ENCODE measurements at places on chromosomes 5 and 9.

DNA sequence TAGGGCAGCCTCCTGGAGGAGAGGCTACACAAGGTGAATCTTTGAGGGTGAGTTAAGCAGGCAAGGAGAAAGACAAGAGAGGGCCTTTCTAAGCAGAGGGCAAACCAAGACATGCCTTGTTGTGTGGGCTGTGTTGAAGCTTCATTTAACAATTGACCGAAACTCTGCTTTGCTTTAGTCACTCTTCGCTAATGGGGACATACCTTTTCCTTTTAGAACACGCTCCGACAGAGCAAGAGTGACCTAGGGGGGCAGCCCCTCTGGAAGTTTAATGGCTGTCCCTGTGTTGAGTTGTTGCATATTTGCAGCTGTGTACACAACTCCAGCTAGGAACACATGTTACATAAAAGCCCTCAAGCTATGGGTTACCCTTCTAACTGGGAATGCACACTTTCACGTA lies 218.1 kb upstream of the WWC1 start:
- no peak for DNase-seq

DNA sequence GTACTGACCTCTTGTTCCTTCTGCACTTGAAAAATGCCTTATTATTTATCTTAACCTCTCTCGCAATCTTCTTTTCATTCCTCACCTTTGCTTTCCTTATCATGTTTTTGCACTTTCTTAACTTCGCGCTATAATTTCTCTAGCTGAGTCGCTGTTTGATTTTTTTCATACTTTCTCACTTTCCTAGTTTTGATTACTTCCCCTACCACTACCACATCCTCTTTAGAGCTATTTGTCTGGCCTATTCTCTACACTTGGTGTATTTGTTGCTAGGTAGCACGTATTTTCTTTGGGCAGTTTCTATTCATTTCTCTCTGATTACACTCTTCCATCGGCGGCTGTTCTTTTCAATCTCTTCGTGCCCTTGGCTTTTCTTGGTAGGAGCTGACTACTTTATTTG lies 611.8 kb downstream of the BNC2 start:
- DNase-seq = no peak

- no peak for DNase-seq
Observed at GRCh38 chr9:135770203-135770535, 68.2 kb downstream of the KCNT1 start.

- no peak for DNase-seq
Observed at GRCh38 chr5:177315411-177315810, 3.7 kb upstream of the MXD3 start.

DNA sequence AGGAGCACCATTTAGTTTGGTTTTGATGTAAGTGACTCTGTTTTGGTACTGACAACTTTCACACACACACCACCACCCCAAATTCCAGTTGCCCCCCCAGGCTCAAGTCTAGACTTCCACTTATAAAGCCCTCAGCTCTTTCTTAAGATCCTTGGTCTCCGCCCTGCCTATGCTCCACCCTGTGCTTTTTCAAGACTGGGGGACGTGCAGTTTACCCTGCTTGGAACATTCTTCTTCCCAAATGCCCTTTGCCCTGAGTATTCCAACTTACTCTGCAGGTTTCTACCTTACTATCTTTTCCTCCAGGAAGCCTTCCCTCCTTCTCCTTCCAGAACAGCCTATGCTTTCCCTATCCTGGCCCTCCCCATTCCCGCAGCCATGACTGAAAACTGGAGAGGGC lies 1.5 kb upstream of the TRIM14 start:
- DNase-seq = no peak

- no peak for DNase-seq
Observed at GRCh38 chr9:106883626-106884190, 20.7 kb downstream of the ZNF462 start.

- DNase-seq = no peak
Observed at GRCh38 chr5:131720714-131721113, 76.1 kb downstream of the FNIP1 start.

DNA sequence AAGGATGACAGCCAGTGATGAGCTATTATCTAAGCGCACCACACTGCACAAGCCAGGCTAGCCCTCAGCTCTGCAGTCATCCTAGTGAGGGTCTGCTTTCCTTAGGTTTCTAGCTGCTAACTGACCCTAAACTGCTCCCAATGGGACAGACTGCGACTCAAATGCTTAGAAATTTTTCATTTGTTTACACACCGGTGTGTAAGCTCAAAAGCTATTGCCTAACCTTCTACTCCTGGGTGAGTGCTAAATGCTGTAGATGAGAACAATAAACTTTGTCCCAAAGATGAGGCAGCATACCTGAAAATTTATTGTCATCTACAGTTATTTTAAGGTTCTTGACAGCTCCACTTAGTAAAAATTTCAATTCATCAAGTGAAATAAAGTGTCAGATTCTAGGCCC lies 311.4 kb downstream of the TMEM167A start:
- DNase-seq = no peak

GRCh38 chr5:109199799-109200620 lies 209.8 kb downstream of the PJA2 start:
- DNase-seq = no peak

DNA sequence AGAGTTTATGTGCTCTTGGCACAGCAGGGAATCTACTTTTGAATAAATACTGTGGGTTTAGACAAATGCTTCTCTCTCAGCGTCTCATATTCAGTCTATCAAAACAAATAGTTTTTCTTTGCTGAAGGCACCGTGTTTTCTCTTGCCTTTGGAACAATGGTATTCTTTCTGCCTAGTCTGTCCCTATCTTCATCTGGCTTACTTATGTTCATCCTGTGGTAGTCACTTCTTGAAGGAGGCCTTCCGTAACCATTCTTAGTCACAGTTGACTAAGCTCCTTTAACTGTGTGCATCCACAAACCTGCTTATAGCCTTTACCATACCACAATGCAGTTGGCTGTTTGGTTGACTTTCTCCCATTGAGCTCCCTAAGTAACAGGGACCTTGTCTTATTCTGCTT lies 45.9 kb downstream of the LARP1 start:
- DNase-seq = peak; percentile 54

DNA sequence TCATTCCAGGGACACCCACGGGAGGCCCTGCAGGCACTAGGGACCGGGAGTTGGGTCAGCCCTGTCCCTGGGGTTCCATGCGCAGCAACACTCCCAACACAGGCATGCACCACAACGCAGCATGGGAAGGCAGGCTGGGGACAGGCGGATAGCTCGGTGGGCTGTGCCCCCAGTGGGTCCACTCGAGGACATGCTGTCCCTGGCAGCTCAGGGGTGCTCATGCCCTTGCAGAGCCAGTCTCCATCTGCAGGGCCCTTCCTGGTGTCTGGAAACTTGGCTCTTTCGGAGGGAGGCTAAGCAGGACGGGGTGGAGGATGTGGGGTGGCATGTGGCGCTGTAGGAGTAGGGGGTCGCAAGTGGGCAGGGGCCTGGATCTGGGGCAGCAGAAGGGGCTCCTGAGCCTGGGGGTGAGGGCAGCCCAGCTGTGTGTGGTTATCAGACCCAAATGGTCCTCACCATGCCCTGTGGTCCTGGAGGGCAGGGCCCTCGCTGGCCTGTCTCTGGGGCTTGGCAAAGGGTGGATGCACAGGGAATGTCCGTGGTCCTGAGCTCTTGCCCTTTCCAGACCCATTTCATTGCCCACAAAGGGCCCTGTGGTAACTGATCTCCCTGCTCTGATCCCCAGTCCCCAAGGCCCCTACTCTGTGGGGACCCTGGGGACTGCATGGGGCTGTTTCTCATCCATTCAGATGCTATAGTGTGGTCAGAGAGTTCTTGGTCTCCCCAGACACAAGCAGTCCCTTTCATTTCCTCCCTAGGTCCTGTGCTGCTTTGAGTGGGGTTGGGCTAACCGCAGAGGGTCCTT lies 90.3 kb upstream of the PHYKPL start:
- no peak for DNase-seq

- no peak for DNase-seq
Observed at GRCh38 chr5:157859227-157859575, 256 bp upstream of the CLINT1 start.

DNA sequence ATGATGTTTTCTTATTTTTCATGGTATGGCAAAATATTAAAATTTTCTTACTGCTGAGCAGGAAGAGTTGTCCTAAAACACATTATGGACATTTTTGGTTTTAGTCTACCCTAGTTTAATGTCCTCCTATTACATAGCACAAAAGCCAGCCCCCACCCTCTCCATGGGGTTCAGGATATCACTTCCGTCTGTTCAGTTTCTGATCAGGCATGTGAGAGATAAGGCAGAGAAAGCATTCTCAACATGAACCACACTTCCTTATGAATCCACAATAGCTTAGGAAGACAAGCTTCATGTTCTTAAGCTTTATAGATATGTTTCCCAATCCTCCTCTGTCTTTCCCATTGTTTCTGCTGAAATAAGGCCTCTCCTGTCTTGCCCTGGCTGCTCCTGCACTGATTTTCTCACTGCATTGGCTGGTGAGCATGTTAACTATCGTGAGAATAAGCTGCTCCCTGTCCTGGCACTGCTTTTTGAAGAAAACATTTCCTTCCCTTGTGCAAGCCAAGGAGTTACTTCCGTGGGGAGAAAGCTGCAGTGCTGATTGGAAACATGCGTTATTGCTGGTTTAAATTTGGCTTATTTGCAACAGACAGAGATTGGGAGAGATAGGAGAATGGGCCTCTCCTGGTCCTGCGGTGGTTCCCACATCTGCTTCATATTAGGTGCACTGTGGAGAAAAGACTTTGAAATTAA lies 260.3 kb upstream of the RPS23 start:
- no peak for DNase-seq

DNA sequence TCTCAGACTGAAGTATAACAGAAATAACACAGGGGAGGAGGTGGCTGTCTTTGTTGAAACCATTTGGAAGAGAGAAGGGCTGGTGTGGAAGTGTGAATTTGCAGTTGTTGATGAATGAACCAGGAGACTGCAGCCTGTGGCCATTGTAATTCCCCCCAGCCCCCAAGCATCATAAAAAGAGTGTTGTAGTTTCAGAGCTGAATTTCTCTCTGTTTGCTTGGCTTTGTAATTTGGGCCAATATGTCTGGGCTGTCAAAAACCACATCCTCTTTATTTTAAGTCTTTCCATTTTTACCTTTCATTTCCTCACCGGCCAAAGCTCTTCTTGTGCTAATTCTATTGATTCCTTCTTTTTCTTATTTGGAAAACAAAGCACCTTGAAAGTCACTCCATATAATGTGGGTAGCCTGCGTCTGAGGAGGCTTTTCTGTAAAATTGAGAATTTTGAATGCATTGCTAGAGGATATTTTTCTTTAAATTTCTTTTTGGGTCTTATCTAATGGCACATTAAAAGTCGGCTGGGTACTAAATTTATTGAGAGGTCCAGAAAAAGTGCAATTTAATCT lies 383.3 kb downstream of the OSTF1 start:
- DNase-seq = no peak

GRCh38 chr9:79352322-79352721 lies 219.4 kb upstream of the TLE4 start:
- DNase-seq = no peak

GRCh38 chr5:59264639-59265245 lies 628.8 kb downstream of the PDE4D start:
- DNase-seq = no peak

DNA sequence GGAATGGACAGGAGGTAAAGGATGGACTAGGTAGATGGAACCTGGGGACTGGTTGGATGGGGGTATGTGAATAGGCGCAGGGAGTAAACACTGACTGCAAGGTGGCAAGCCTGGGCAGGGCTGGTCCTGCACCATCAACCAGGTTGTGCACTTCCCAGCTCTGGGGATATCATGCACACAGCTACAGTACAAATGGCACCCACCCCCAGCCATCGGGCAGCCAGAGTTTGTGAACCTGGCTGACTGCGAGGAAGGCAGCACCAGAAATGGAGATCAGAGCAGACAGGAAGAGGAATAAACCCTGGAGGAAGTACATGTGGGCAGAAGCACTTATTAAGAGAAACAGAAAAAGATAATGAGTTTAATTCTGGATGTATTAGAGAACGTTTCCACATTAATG lies 229.1 kb downstream of the ESM1 start:
- no peak for DNase-seq

DNA sequence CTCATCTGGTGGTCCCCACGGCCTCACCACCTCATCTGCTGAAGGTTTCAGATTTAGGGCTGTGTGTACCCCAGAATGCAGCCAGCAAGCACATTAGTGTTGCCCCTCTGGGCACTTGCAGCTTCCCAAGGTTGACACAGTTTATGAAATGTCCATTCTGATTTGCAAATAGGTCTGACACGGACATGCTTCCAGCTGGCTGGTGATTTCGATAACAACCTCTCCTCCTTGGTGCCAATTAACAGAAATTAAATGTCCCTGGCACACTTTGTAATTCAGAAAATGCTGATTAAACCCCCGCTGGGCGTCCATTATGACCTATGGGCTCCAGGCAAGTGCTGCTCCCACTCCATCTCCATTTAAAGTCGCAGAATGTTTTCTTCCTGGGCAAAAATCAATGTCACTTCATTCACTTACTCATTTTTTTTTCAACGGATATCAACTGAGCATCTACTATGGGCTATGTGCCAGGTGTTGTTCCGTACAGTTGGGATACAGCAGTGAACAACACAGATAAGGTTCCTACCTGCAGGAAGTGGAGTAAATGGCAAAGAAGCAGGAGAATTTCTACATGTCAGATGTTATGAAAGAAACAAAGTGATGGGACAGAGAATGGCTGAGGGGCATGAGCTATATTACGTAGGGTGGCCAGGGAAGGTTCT lies 32.0 kb downstream of the PLAC8L1 start:
- no peak for DNase-seq

DNA sequence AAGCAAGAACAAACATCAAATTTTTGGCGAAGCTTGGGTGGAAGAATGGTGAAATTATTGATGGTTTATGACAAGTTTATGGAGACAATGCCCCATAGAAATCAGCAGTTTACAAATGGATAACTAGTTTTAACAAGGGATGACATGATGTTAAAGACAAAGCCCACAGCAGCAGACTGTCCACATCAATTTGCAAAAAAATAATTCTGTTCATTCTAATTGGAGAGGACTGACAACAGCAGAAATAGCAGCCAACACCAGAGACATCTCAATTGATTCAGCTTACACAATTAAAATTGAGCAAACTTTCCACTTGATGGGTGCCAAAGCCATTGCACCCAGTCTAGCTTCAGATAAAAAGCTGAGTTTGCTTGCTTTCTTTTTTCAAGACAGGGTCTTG lies 82.7 kb upstream of the STK32A start:
- no peak for DNase-seq

- no peak for DNase-seq
Observed at GRCh38 chr5:83563631-83564030, 92.1 kb downstream of the VCAN start.

GRCh38 chr5:131328536-131329285 lies 64.9 kb downstream of the CDC42SE2 start:
- DNase-seq = no peak

- no peak for DNase-seq
Observed at GRCh38 chr5:147174671-147175265, 60.1 kb upstream of the STK32A start.

DNA sequence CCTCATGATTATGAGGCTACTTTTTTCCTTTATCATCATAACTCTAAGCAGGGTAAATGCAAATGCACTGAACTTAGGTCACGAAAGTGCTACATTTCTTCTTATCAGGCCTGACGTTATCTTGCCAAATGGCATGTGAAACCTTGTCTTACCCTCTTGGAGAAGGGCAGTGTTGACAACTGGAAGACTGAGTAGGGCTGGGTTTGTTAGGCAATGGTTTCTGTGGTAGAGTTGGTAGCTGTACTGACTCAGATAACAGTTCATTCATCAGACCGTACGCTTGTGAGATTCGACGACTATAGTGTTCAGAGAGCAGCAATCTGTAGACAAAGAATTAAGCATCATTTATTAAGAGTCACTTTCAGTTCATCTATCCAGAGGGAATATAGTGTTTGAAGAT lies 127.7 kb downstream of the CPLANE1 start:
- no peak for DNase-seq
